SJSA1 (cell line): ENCODE measurements at places on chromosomes 4 and X. TPM values are rescaled to one million over a fixed set of nuclear protein-coding genes. Genes with fewer than 3 reads are reported as not detected.
A peak's percentile ranks its signal among the peaks of the same experiment; 100 is the strongest.

PROM1 gene
- total RNA-seq = 0.47 TPM in 1 of 2 replicates, not detected in the other

AKAP14 gene
- total RNA-seq = not detected in 2 replicates

MAGEA8 gene
- total RNA-seq = not detected in 2 replicates

CDX4 gene
- total RNA-seq = not detected in 2 replicates

DCX gene
- not detected in 2 replicates for total RNA-seq

ASB9 gene
- 1.4 and 3.4 TPM in 2 replicates for total RNA-seq

SETD7 gene
- total RNA-seq = 13.5 and 22.9 TPM in 2 replicates

GATA1 gene
- not detected in 2 replicates for total RNA-seq

NAP1L3 gene
- total RNA-seq = 1.7 and 3.0 TPM in 2 replicates

TMEM47 gene
- total RNA-seq = 46.1 and 59.6 TPM in 2 replicates

CPZ gene
- total RNA-seq = 130 and 165 TPM in 2 replicates

IBSP gene
- total RNA-seq = 0.19 and 0.21 TPM in 2 replicates

SLC7A11 gene
- 33.0 and 45.5 TPM in 2 replicates for total RNA-seq

CDKL2 gene
- 0.37 and 0.78 TPM in 2 replicates for total RNA-seq

SPON2 gene
- 0.16 TPM in 1 of 2 replicates, not detected in the other for total RNA-seq

F8A2 gene
- not detected in 2 replicates for total RNA-seq

BEND4 gene
- total RNA-seq = not detected in 2 replicates

TLR10 gene
- not detected in 2 replicates for total RNA-seq

SPANXA2 gene
- 0.68 TPM in 1 of 2 replicates, not detected in the other for total RNA-seq

CSN2 gene
- total RNA-seq = not detected in 2 replicates

DNA sequence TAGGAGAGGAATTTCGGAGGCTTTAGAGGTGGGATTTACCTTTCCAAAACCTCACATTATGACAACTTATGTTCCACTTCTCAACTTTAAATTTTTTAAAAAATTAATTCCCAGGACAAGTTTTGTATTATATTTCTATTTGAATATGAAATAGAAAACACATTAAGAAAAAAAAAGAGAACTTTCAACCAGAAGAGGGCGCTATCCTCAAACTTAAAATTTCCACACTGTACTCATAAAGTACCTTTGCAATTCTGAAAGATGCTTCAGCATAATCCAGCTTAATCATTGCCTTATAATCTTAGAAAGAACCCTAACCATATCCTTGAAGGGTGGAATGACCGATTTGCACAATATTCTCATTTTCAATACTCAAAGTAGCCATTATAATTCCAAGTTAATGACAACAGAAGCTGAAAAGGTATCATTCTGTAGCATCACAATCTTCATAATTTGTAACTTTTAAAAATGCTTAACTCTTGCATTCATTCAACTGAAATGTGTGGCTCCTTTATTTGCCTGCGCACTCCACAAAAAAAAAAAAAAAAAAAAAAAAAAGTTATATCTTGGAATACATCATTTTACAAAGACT lies 158.0 kb downstream of the KCNIP4 start:
- DNase-seq = no peak

DNA sequence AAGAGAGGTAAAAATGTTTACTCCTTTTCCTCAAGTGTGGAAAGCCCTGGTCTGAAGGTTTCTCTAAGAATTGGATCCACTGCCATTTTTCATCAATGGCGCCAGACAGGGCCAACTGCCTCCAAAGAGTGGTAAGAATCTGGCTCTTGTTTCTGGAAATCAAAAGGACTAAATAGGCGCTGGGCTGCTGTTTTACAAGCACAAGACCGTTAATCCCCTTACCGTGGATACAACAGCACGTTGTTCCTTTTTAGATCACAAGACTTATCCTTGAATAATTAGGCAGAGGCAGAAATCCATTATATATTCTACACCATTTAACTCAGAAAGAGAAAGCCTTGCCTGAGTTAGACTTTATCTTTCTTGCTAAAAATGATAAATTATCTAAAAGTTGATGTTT lies 10.6 kb downstream of the CLTRN start:
- no peak for DNase-seq

DNA sequence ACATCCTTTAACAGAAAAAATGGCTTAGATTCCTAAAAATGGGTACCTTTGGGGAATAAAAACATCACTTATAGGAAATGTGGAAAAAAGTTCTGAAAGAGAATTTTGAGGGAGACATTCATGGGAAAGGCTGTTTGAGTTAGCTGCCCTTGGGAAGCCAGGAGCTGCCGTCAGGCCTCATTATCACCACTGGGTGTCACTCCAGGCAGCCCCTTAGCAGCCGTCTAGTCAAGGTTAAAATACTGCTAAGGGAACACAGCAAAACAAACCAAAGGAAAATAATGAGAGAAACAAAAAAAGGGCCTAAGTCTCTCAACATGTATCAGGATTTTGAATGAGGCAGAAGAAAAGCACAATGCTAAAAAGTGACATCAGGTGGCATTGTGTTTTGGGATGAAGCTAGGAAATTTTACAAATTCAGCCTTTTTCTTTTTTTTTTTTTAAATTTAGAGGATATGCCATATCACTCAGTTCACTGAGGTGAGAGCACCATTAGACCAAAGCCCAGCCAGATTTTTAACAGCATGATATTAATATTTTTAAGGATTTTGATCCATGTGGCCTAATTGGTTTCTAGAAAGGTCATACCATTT lies 235.3 kb downstream of the GPAT3 start:
- peak; percentile 45 for DNase-seq

DNA sequence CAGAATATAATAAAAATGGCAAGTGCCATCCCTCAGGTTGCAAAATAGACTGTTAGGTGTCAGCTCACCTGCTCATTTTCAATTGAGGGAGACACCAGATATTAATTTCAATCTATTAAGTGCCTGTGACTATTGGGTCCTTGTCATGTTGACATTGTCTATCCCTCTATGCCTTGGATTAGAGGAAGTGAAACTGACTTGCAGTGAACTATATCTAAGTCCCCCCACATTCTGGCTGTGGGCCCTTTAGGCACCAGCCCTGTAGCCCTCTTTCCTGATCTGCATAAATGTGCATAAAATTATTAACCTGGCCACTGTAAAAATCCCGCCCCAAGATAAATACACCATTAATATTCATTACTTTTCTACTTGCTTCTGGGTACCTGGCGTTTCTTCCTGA lies 293.0 kb upstream of the CLNK start:
- DNase-seq = no peak

DNA sequence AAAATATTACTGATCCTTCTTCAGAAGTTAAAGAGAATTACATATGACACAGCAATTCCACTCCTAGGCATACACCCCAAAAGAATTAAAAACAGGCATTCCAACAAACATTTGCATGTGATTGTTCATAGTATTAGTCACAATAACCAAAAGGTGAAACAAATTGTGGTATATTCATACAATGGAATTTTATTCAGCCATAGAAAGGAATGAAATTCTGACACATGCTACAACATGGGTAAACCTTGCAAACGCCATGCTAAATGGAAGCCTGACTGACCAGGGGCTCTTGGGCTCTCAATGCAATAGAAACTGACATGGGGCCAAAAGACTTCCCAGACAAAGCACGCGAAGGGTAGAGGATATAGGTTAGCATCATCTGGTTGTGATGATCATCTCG lies 62.1 kb upstream of the S100G start:
- peak; percentile 55 for DNase-seq

DNA sequence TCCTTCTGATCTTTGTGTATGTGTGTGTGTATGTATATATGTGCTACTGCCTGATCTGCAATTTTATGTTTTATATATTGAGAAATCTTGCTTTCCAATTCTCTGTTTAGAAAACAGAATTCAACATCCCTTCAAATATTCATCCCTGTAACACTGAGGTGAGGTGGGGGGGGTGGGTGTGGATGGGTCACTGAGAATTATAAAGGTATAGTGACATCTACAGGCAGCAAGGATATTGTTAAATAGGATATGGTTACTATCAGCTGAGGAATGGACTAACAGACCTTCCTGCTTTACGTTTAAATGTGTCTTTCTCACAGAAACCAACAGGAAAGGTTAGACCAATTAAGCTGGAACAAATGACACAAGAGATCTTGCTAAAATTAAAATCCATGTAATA lies 19.0 kb upstream of the MAGEB2 start:
- DNase-seq = no peak

GRCh38 chr4:158610790-158611189 lies 60.9 kb downstream of the C4orf46 start:
- DNase-seq = no peak

DNA sequence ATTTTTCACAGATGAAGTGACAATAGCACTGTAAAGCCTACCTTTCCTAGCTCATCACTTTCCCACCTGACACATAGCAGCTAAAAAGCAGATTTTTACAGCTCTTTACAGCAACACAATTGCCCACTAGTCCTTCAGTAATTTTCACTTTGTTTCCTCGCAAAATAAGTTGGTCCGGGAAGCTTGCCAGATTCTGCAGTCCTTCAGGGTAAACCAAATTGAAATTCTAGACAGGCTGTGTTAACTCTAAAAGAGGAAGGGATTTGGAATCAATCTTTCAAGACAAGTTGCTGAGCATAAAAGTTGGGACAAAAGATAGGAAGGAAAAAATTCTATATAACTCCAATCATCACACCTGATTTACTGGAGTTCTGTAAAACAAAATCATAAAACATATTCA lies 8.7 kb downstream of the C1QTNF7 start:
- DNase-seq = no peak

DNA sequence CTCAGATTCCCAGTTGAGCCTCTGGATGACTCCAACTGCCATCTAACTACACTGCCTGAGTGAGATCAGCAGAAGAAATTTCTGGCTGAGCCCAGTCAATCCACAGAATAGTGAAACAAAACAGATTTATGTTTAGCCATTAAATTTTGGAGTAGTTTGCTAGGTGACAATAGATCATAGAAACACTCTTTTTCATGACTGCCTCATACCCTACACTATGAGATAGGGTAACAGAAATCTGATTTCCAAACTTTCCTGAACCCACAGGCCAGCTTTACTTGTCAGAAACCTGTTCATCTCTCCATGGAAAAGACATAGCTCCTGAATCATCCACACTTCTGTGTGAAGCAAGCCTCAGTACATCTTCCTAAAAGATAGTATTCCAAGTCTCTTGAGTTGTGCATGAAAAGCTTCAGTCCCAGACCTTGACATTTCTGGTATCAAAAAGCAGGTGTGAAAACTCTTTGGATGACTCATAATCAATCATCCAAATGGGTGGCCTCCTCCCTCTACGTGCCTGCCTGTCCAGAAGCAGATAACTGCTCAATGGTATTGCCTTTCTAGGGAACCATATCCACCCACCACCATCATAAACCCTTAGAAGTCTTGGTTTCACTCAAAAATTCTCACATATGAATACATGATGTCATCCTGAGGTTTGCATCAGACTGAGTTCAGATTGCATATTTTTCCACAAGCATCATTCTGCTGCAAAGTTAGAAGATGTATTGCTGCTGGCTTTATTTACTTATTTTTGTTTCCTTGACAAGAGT lies 47.5 kb upstream of the RAP2C start:
- no peak for DNase-seq

DNA sequence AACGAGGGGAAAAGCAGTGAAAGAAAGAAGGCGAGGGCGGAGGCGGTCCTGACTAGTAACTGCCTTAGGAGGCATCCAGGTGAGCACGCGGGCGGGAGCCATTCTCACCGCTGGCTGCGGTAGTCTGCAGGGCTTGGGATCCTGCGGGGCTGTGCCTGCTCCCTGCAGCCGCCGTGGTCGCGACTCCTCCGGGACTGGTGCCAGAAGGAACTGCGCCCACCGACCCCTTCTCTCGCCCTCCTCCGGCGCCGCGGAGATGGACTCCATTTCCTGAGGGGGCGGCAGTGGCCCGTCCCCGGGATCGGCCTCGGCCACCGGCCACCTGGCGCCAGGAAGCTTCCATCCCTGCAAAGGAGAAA lies 543 bp downstream of the NFXL1 start:
- DNase-seq = no peak

GRCh38 chrX:44253575-44253942 lies 89.9 kb downstream of the EFHC2 start:
- no peak for DNase-seq

GRCh38 chrX:80810365-80810978 lies 795 bp upstream of the BRWD3 start:
- DNase-seq = no peak

- no peak for DNase-seq
These were observed 17.5 kb upstream of the MBTPS2 start for GRCh38 chrX:21821875-21822274.

GRCh38 chrX:38880296-38880854 lies 79.1 kb downstream of the MID1IP1 start:
- no peak for DNase-seq

DNA sequence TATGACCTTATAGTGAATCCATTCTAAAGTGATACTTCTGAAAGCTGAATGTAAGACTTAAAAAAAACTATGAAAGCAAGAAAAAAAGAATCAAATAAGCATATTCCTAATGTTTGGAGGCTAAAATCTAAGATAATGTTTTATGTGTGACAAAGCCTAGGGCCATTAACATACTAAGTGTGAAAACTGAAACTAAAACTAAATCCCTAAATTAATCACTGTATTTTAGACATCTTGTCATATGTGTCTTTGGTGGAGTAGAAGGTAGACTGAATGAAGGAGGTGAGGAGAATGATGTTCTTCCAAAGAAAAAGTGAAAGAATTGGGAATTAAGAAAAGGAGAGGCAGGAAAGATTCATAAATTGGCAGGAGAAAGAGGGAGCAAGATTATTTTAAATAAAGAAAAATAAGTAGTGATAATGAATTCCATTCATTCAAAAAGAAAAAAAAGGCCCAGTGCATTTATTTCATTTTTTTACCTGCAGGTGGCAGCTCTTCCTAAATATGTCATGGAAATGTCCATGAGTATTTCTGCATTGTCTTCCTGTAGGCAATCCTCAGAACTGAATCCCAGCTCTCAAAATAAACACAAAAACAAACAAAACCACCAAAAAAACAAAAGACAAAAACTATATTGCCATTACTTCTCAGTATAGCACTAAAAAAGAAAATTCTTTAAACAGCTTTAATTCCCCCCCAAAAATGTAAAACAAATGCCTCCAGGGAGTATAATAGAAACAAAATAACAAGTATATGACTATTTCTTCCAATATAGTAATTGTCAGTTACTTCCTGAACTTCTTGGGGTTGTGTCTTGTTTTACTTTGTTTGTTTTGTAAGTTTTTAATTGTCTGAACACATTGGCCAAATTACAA lies 17.0 kb upstream of the AP1AR start:
- DNase-seq = peak; percentile 68

DNA sequence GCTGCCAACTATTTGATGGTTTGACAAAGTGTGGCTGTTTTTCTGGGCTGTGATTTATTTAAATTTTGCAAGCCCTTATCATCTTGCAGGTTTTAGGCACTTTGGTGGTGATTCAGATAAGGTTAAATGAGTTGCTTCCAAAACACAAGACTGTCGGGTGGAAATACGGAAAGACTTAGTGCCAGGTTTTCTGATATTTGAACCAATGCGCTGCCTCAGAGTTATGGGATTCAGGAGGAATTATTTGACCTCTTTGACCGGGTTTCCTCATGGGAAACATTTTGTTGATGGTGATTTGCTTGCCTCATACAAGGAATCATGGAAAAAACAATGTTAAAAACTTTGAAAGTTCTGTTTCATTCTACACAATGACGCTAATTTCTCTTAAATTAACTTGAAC lies 136.1 kb upstream of the MAP9 start:
- DNase-seq = no peak

GRCh38 chr4:182142176-182143085 lies 100.8 kb upstream of the TENM3 start:
- peak; percentile 71 for DNase-seq

GRCh38 chr4:141126769-141127168 lies 6.5 kb downstream of the RNF150 start:
- DNase-seq = no peak
